ENCODE measurements at places on chromosomes 2 and 18. TPM values are rescaled to one million over a fixed set of nuclear protein-coding genes. Genes with fewer than 3 reads are reported as not detected.

DNA sequence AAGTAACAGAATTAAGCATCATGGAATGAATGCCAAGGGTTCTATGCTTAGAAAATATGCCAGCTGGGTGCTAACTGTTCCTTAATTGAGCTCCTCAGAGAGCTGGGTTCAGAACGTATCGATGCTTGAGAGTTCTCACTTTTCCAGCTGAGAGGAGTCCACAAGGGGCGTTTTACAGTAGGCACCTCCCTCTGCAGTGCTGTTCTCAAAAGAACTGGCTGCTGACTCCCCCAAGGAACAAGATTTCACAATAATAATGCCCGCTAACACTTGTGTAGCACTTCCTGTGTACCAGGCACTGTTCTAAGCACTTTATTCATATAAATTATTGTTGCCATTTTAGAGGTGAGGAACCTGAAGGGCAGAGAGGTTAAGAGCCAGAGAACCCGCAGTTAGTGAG, 18.1 kb upstream of the TMEM237 start:
- DNase-seq, result no peak

The COQ10B gene
- total RNA-seq, result 21.3 TPM

DNA sequence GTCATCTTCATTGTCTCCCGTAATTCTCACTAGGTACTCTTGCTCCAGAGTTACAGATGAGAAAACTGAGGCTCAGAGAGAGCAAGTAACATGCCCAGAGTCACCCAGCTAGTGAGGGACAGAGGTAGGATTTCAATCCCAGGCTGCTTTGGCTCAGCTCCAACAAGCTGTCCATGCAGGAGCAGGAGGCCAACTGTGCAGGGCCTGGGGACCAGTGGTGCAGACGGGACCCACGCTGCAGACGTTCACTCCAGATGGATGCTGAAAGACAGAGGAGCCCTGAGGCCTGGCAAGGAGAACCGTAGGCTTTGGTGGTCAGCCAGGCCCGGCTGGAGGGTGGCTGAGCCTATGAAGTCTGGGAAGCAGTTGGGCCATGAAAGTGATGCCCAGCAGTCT, 102.6 kb downstream of the MCFD2 start:
- DNase-seq, result no peak

The FSIP2 gene
- 0.20 TPM for total RNA-seq

GRCh38 chr2:26299471-26300101, 46.4 kb upstream of the SELENOI start:
- DNase-seq, result peak; percentile 52

- DNase-seq, result no peak
These were observed 580.9 kb upstream of the TMEFF2 start for GRCh38 chr2:192775459-192776262.

GRCh38 chr18:70019991-70020390, 72.3 kb upstream of the CD226 start:
- DNase-seq, result no peak

GRCh38 chr2:42446503-42447271, 47.1 kb downstream of the KCNG3 start:
- no peak for DNase-seq

The CTNNA2 gene
- total RNA-seq, result not detected

- DNase-seq, result no peak
These were observed 4.8 kb upstream of the B3GNT7 start for GRCh38 chr2:231390667-231391066.

DNA sequence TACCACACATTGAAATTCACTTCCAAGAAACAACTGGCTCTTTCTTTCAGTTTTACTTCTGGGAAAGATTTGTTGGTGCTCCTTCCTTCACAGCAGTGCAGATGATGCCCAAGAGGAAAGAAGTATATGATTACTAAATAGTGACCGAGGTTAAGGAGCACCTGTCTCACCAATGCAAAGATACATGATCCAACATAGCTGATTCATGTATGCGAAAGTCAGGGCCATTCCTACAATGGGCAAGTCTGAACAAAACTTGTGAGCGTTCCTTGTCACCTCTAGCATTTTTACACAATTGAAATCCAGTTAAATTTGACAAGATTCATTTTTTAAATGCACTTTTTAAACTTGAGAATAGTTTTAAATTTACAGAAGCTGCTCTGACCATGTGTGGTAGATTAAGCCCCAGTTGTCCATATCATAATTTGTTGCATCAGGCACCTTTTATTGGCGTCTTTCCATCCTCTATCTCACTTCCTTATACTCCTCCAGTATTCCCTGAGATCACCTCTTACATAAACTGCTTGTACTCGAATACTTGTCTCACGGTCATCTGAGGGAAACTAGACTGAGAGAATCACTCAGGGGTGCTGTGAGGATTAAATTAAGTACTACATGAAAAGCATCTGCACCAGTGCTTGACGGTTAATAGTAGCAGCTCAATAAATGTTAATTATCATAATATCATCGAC, 438.8 kb upstream of the CDH20 start:
- peak; percentile 73 for DNase-seq

DNA sequence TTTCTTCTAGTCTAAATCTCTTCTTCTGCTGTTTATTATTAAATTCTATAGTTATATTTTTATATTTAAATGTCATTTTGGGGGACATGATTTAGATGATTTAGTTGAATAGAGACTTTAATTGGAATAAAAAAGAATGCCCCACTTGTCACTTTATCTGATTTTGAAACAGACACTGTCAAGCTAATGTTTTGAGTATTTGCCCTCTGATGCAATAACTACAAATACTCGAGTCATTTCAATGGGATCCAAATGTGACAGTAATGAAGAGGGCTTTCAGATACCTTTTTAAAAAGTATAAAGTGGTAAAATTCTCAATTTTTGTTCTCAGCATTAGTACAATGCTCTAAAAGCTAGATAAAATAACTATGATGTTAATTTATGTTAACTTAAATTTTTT, 257.3 kb upstream of the SESTD1 start:
- DNase-seq, result no peak

GRCh38 chr2:5409898-5410381, 282.2 kb upstream of the SOX11 start:
- no peak for DNase-seq

GRCh38 chr2:23379220-23379695, 5.7 kb upstream of the KLHL29 start:
- no peak for DNase-seq

- no peak for DNase-seq
These were observed 228.1 kb upstream of the TRIB2 start for GRCh38 chr2:12488352-12489318.

GRCh38 chr2:100321866-100322820, at the start of gene LONRF2:
TSS of gene LONRF2 (minus strand) at chr2:100322501. CDS start at chr2:100322093, 408 bp downstream.
- DNase-seq, result no peak

The GKN2 gene
- total RNA-seq, result not detected

The SERPINB11 gene
- not detected for total RNA-seq

GRCh38 chr18:43805646-43806194, 528.4 kb upstream of the SYT4 start:
- DNase-seq, result peak; percentile 68

The THSD7B gene
- total RNA-seq, result not detected

The TSPYL6 gene
- total RNA-seq, result not detected

GRCh38 chr2:216849987-216850386, 9.9 kb downstream of the TNP1 start:
- peak; percentile 90 for DNase-seq

- no peak for DNase-seq
These were observed 567.0 kb upstream of the SOX11 start for GRCh38 chr2:5125017-5125730.

The ANKRD30B gene
- not detected for total RNA-seq

DNA sequence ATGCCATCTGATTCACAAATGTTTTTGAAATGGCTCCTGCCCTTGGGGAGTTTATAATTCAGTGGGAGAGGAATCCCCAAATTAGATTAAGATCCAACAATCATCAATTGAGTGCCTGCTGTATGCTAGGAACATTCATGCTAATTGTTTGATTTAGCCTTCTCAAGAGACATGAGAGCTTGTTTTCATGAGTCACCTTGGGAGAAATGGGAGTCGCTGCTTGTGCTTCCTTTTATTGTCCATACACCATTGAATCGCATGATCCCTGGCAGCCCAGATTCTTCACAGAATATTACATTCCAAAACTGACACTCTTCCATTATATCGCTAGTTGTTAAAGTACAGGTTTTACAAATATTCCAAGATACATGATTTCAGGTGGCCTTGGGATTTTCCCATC, 106.0 kb upstream of the MAP3K20 start:
- peak; percentile 43 for DNase-seq

- peak; percentile 66 for DNase-seq
These were observed 12.0 kb downstream of the ATP6V1B1 start for GRCh38 chr2:70947556-70948184.

The MC4R gene
- not detected for total RNA-seq

DNA sequence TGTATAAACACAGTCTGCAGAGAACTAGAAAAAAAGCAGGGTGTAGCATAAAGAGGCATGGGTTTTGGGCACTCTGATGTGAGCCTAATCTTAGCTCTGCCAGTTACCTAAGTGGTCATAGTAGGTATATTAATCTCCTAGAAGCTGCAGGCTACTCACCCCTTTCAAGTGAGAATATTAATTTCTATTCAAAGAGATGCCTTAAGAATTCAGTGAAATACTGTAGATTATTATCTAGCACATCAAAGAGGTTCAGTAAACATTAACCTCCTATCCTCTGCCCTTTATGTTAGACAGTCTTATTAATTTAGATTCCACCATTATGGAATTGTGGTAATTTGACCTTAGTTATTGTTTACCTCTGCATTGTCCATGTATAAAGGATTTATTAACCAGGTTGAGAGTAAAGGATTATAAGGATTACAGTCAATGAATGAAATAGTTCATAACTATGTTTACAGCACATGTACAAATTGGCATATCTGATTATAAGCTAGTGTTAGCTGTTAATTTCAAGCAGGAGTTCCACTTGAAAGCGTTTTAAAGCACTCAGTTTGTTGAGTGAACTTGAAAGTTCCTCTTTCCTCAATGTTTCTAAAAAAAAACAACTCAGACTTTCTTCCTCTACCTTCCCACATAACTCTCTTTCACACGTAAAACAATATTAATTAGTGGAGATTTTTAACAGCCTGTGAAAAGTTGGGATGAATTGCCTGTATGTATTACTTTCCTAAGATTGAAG, 150.6 kb upstream of the EPC2 start:
- no peak for DNase-seq

The BUB1 gene
- 25.5 TPM for total RNA-seq

The MLPH gene
- 27.1 TPM for total RNA-seq

GRCh38 chr2:143933946-143934569, 585.9 kb downstream of the ZEB2 start:
- DNase-seq, result no peak

DNA sequence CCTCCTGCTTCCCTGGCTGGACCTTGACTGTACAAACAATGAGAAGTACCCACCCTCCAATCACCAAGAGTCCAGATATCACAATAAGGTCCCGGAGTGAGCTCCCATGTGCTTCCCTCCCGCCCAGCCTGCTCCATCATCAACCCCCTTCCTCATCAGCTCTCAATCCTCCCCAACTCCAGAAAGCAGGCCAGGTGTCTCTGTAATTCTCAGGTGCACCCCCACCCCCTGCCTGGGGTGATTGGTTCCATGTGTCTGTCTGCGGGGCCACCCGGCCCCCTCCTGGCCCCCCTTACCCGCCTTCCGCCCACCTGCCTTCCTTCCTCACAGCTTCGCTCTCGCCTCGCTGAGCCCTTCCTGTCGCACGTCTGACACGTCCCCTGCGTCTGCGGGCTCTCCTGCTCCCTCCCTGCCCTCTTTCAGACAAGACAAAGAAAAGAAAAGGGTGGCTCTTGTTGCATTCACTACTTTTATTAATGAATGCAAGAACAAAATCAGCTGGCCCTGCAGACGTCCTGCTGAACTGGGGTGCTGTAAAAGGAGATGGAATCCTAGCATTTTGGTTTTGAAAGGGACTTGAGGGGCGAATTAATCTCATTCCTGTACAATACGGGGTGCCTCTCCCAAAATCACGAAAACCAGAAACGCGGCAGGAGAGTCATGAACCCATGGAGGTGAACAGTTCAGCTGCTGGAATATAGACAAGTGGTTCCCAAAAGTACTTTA, 26.5 kb upstream of the IGFBP2 start:
- DNase-seq, result no peak

DNA sequence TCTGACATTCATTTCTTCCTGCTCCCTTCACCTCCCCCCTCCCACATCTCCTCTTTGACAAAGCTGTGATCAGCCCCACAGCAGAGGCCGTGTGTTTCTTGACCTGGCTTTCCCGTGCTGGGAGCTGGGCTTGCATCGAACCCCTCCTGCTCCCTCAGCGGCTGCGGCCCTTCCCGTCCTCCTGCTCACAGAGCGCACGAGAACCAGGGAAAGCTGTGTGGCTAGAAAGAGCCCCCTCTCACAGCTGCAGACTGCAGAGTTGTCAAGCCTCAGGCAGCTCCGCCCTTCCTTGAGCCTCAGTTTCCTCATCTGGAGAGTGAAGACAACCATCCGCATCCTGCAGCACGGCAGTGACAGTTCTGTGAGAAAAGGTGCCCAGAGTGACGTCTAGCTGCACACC, 65.7 kb upstream of the GLI2 start:
- DNase-seq, result no peak

GRCh38 chr2:18427762-18428161, 132.7 kb downstream of the RDH14 start:
- DNase-seq, result no peak

GRCh38 chr2:119739580-119740255, 20.0 kb upstream of the PTPN4 start:
- no peak for DNase-seq

- DNase-seq, result no peak
These were observed 24.9 kb downstream of the HTR2B start for GRCh38 chr2:231099918-231100317.

DNA sequence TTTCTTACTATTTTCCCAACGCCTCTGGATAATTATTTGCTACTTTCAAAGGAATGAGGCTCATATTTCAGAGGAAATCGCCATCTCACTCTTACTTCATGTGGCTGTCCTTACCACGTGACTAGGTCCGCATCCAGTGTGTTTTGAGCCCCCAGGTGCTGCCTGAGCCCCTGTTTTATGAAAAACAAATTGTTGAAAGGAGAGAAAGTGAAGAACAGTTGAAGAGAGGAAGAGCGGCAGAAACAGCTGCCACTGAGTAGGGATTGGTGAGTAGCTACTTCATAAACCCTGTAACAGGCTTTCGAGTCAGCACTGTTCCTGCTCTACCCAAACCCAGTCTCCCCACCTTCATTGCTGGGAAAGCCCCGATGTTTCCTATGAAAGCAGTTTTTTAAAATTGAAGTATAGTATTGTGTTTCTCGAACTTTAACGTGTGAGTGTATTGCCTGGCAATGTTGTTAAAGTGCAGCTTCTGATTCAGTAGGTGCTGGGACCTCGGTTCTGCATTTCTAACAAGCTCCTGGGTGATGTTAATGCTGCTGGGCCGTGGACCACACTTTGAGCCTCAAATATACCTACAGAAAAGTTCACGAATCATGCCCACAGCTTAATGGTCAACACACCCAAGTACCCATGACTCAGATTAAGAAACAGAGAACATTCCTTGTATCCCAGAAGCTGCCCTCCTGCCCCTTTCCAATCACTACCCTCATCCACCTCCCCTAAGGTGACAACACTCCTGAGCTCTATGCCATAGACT, 39.7 kb downstream of the TMEM177 start:
- no peak for DNase-seq

DNA sequence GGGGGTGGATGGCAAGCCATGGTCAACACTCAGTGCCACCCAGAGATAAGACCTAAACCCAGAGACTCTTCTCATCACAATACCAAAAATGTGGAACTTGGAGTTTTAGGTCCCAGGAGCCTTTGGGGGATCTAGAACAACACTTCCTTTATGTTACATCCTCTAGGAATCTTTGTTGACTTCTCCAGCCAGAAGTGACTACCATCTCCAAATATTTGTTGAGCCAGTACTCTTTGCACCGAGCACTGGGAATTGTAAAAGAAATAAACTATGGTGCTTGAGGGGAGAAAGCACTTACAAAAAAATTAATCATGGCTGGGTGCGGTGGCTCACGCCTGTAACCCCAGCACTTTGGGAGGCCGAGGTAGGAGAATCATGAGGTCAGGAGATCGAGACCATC, 120.0 kb upstream of the TMEM200C start:
- DNase-seq, result no peak

The BCL11A gene
- total RNA-seq, result 4.3 TPM
